Endothelial cell of umbilical vein (primary cell): ENCODE measurements at places on chromosomes 3 and 15. TPM values are rescaled to one million over a fixed set of nuclear protein-coding genes. Genes with fewer than 3 reads are reported as not detected.

RLBP1 gene
- total RNA-seq = not detected in 2 replicates

- no peak for DNase-seq
Observed at GRCh38 chr3:78725703-78726246, 1042.0 kb downstream of the ROBO1 start.

DNA sequence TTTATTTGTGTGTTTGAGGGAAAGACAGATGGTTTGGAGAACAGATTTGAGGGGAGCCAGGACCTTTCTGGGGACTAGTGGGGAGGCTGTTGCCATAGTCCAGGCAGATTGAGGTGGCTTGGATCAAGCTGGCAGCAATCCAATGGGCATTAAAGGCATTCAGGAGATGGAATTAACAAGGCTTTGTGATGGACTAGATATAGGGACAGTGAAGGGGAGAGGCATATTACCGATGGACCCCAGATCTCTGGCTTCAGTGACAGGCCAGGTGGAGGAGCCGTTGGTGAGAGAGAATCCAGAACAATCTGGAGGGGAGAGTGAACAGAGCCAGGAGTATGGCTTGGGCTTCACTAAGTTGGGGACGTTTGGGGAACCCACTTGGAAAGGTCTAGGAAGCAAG is 124.8 kb downstream of the EEFSEC start:
- no peak for DNase-seq

- no peak for DNase-seq
Observed at GRCh38 chr3:97121386-97121785, 307.0 kb downstream of the EPHA6 start.

CCR3 gene
- total RNA-seq = not detected in 2 replicates

DNA sequence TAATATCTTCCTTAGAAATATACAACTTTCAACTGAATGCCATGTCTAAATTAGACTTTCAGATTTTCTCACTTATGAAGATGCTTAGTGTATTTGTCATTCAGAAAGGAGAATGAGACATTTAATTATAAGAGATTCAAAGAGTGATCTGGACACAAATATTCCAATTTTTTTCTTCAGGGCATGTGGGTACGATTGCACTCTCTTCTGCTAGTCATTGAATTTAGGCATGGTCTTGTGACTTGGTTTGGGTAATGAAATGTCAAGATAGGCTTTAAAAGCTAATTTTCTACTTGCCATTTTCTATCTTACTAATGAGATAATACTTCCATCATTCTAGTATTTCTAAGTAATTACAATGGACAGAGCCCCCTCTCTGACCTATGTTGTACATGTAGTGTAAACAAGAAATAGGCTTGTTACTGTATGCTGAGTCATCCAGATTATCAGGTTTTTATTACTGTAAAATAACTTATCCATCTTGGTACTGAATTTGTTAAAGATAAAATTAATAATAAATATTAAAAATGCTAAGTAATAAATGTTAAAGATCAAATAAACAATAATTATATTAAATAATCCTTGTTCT is 770.8 kb upstream of the BCHE start:
- DNase-seq = no peak

GRCh38 chr15:92881211-92881754 is 18.8 kb upstream of the CHD2 start:
- no peak for DNase-seq

C3orf22 gene
- total RNA-seq = not detected in 2 replicates

VILL gene
- 6.9 and 9.0 TPM in 2 replicates for total RNA-seq
